ENCODE measurements at places on chromosomes 6 and 20.

DNA sequence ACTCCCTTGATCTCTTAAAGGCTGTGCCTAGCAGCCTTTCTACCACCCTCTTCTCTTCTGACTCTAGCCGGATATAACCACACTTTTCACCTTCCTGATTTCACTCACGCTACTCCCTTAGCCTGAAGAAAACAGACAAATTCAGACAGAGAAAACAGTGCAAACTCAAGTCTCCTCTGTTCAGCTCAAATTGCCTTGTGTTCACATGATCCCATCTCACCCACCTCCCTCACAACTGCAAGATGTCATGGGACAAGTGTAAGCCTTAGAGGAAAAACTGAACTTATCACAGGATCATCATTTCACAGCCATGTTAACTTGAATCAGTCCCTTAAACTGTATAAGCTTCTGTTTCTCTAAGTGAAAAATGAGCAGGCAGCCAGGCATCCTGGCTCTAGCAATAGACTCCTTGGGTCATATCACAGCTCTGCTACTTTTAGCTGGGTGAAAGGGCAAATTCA is 66.5 kb upstream of the TENT5A start:
- no peak for DNase-seq

DNA sequence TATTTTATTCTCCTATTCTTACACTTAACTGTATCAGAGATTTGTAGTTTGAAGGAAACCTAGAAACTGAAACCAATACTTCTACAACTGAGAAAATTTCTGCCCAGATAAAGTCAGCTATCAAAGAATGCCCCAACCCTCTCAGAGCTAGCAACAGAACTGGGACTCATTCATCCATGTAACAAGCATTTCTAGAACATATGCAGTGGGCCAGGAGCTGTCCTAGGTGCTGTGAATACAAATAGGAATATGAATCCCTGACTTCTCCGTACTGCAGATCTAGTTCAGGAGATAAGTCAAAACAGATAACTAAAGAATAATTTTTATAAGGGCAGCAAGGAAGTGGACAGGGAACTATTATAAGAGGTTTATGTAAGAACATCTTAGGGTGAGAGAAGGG is 654.1 kb upstream of the NOX3 start:
- DNase-seq: no peak

DNA sequence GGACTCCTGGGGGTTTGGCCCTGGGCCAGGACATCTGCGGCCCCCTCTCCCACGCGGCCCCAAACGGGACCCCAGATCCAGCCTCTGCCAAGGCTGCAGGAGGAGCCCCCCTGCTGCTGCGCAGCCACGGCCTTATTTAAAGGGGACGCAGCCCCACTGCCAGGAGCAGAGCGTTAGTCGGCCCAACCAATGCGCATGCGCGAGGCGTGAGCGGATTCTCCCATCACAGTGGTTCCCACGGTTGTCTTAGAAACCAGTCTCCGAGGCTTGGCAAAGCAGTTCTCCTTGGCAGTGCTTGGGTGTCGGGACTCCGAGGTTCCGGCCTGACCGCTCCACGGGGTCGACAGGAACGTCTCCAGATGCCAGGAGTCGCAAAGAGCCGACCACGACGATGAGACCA is 288.3 kb upstream of the ZNF337 start:
- peak; percentile 7 for DNase-seq

GRCh38 chr20:43316271-43316670 is 126.6 kb upstream of the PTPRT start:
- no peak for DNase-seq

All from stimulated activated CD4-positive, alpha-beta T cell treated with anti-CD3 and anti-CD28 coated beads, TNF-alpha, amount 100 ng/mL, for 24 hours (primary cell).